ENCODE measurements at places on chromosomes 1 and 21. TPM values are rescaled to one million over a fixed set of nuclear protein-coding genes. Genes with fewer than 3 reads are reported as not detected.
A peak's percentile ranks its signal among the peaks of the same experiment; 100 is the strongest.

The GJB4 gene
- not detected for total RNA-seq

The OR2T5 gene
- total RNA-seq = not detected

The LENEP gene
- 11.6 TPM for total RNA-seq

The RHD gene
- total RNA-seq = not detected

The TNFRSF18 gene
- not detected for total RNA-seq

- no peak overlapping the region for H3K27ac ChIP-seq
- H3K4me1 ChIP-seq = no peaks in the 10 kb centered on the region
- no peak overlapping the region for H3K4me3 ChIP-seq
- no peaks in the 10 kb centered on the region for H3K27me3 ChIP-seq
- DNase-seq = no peak
These were observed 28.0 kb downstream of the ARHGAP29 start for GRCh38 chr1:94209425-94209824.

- H3K36me3 ChIP-seq = no peaks in the 10 kb centered on the region
- peaks cover 4% of the 10 kb centered on the region for H3K4me1 ChIP-seq
- H3K27me3 ChIP-seq = no peaks in the 10 kb centered on the region
These were observed 30.0 kb upstream of the TENT5B start for GRCh38 chr1:27042670-27043069.

DNA sequence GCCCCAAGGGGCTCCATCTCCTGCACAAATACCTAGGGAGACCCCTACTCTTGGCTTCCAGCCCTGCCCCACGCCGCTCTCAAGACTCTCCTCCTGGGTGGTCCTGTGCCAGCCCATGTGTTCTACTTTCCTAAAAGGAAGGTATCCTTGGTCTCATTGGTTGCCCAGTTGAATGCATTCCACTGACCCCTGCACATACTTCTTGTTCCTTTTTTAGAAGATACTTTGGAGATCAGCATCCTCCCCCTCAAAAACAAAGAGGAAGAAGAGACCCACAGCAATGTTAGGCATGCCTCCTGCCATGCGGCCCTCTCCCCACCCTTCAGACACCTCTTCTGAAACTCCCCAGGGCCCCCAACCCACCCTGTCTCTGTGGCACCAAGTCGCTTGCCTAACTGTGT lies 4.1 kb downstream of the SLAMF9 start:
- H3K27ac ChIP-seq = no peak overlapping the region
- peaks cover 23% of the 10 kb centered on the region for H3K27me3 ChIP-seq
- H3K4me3 ChIP-seq = no peak overlapping the region
- H3K36me3 ChIP-seq = no peaks in the 10 kb centered on the region
- peak; percentile 14 for DNase-seq

DNA sequence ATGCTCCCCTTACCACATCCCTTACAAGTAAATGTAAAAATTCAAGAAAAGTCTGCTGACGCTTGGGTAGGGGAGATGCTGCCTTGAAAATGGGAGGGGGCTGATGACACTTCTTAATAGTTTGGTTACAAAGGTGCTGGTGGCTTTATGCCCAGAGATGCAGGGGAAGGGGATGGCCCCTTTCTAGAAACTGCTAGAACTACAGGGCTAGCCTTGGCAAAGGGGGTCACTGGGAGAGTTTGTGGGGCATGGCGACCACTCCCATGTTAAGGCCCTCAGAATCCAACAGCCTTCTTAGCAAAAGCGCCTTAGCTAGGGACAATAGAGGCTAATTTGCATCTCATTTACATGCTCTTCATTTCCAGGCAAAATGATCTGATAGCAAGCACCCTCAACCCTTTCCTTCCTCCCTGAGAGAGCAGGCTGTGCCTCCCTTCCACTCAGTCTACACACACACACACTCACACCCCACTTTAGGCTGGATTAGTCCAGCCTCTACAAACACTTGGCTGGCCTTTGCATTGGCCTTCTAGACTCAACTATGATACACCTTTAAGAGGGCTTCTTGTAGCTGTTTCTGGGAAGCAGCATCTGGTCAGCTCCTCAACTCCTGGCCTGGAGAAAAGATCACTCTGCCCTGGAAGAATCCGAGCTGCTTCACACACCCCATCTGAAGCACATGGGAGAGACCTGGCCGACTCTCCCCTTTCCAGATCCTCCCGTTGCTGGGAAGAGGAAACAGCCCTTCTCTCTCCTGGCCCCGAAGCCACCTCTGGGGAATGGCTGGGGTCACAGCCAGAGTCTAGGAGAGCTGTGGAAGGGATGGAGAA lies 1.7 kb downstream of the SEMA6C start:
- H3K4me3 ChIP-seq = peak overlapping the region; percentile 84
- peaks cover 9% of the 10 kb centered on the region for H3K27me3 ChIP-seq
- no peaks in the 10 kb centered on the region for H3K36me3 ChIP-seq

DNA sequence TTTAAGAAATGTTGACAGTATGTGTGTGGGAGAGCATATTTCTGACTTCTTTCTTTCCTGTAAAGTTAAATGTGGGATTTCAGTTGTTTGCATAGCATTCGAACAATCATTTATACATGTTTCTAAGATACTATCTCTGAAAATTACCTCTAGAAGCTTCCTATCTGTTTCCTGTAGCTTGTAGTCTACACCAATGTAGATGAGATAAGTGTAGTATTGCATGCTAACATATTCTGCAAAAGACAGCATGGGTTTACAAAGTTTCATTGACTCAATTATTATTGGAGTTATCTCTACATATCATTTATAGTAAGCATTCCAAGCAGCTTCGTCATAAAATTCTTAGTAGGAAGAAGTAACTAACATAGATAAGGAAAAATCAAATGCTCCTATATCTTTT lies 98.9 kb upstream of the DPYD start:
- H3K27me3 ChIP-seq = no peaks in the 10 kb centered on the region
- no peak overlapping the region for H3K4me3 ChIP-seq
- no peaks in the 10 kb centered on the region for H3K36me3 ChIP-seq
- H3K27ac ChIP-seq = no peak overlapping the region

DNA sequence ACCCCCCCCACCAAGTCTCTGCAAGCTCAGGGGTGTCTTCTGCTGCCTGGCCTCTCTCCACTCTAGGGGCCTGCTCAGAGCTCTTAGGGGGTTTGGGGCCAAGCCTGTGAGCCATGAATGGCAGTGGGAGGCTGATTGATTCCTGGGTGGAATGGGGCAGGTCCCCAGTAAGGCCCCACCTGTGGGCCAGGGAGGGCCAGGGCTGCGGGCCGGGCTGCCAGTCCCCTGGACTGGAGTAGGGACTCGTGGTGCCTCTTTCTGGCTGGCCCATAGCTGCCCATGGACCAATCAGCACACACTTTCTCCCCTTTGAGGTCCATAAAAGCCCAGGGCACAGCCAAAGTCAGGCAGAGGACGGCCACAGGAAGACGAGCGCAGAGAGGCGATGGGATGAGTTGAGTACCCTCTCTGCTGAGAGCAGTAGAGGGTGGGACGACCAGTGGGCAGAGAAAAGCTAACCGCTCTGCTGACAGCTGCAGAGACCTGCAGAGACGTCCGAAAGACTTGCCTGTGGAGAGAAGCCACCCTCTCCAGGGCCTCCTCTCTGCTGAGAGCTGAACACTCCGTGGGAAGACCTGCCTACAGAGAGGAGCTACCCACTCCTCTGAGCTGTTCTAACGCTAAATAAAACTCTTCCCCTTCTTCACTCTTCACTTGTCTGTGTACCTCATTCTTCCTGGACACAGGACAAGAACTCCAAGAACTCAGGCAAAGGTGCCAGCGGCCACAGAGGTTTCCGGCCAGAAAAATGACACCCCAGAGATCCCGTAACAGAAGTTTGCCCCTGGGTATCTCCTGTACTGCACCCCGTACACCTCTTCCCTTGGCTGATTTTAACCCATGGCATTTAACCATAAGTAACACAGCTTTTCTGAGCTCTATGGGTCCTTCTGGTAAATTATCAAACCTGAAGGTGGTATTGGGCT lies 38.2 kb upstream of the TARDBP start:
- H3K27me3 ChIP-seq = no peaks in the 10 kb centered on the region
- peaks cover 11% of the 10 kb centered on the region for H3K4me1 ChIP-seq
- no peak overlapping the region for H3K4me3 ChIP-seq
- H3K27ac ChIP-seq = no peak overlapping the region
- no peak for DNase-seq
- no peaks in the 10 kb centered on the region for H3K36me3 ChIP-seq

DNA sequence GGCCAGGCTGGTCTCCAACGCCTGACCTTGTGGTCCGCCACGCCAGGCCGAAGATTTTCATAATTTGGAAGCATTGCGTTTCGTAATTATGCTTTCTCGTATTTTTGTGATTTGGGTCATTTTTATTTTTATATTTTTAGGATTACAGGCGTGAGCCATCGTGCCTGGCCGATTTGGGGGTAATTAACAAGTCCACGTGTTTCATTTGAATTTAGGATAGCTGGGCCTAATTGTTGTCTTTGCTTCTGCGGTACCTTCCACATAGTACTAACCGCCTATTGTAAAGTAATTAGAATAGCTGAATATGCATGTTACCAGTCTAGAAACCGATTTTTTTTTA lies 1.0 kb downstream of the RCC1 start:
- DNase-seq = no peak
- peak overlapping the region; percentile 84 for H3K27ac ChIP-seq
- H3K27me3 ChIP-seq = no peaks in the 10 kb centered on the region
- peaks cover 61% of the 10 kb centered on the region for H3K4me1 ChIP-seq
- peak overlapping the region; percentile 77 for H3K4me3 ChIP-seq

- no peak for DNase-seq
- no peaks in the 10 kb centered on the region for H3K36me3 ChIP-seq
- H3K4me1 ChIP-seq = peaks cover 8% of the 10 kb centered on the region
- no peaks in the 10 kb centered on the region for H3K27me3 ChIP-seq
These were observed 10.1 kb downstream of the TMCC2 start for GRCh38 chr1:205237526-205238484.

DNA sequence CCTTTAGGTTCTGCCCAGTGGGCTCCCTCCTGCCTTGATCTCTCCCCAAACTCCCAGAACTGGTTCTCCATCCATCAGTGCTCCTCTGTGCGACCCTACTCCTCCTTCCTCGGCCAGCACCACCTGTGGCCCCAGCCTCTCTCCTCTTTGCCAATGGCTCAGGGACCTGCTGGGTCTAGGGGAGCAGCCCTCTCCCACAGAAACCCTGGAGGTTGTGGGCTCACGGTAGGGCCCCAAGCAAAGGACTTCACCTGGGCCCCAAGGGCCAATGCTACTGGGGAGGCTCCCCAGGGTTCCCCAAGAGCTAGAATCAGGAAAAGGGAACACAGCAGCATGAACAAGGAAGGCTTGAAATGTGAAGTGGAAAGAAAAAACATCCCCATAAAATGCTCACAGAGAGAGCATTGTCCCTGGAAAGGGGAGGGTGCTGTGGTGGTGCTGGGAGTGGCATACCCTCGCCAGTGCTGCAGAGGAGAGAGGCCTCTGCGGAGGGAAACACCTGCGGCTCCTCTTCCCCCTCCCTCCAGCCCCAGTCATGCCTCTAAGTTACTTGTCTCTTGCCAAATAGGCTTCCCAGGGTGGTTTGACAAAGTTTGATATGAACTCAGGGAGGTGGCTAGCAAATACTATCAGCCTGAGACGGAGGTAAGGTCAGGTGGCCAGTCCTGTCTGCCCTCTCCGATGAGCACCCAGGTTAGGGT lies 2.5 kb downstream of the TMEM63A start:
- H3K27me3 ChIP-seq = no peaks in the 10 kb centered on the region
- H3K27ac ChIP-seq = peak overlapping the region; percentile 92
- peaks cover 2% of the 10 kb centered on the region for H3K36me3 ChIP-seq
- H3K4me1 ChIP-seq = peaks cover 85% of the 10 kb centered on the region

DNA sequence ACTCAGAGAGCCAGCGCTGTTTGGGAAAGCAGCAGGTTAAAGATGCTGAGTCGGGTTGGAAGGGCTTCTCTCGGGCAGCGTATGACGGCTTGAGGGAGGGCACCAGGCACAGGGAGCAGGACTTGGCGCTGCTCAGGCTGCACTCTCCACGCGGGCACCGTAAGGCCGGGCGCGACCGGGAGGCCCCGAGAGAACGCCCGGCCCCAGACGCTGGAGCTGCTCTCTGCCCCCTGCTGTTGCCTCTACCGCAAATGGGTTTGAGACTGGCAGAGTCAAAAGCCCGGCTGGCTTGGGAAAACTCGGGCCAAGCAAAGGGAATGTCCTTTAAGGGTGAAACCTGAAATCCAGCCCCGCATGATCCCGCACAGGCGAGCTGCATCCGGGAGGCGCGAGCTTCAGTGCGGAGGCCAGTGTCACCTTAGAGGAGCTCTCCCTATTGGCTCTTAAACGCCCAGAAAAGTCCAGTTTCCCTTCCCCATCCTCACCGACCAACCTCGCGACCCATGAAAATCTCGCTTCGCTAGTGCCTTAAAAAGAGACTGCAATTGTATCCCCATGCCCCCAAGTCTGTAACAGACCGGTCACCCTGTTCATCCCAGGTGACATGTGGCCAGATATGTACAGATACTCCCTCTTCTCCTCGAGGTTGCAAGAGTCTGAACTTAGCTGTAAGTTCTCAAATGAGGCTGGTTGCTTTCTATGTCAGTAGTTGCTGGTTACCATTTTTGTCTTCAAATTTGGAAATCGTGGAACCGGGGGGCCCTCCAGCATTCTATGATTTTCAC lies 1.1 kb downstream of the PRRX1 start:
- no peaks in the 10 kb centered on the region for H3K36me3 ChIP-seq
- peak; percentile 55 for DNase-seq

GRCh38 chr21:23601549-23601948 lies 2005.7 kb downstream of the MRPL39 start:
- DNase-seq = no peak
- no peaks in the 10 kb centered on the region for H3K27me3 ChIP-seq
- no peak overlapping the region for H3K4me3 ChIP-seq
- H3K4me1 ChIP-seq = no peaks in the 10 kb centered on the region
- H3K36me3 ChIP-seq = no peaks in the 10 kb centered on the region
- H3K27ac ChIP-seq = no peak overlapping the region

GRCh38 chr1:157352216-157352615 lies 200.1 kb downstream of the FCRL5 start:
- no peaks in the 10 kb centered on the region for H3K27me3 ChIP-seq
- H3K4me3 ChIP-seq = no peak overlapping the region
- H3K27ac ChIP-seq = no peak overlapping the region
- no peaks in the 10 kb centered on the region for H3K36me3 ChIP-seq
- no peak for DNase-seq
- no peaks in the 10 kb centered on the region for H3K4me1 ChIP-seq

- H3K27ac ChIP-seq = no peak overlapping the region
- peaks cover 22% of the 10 kb centered on the region for H3K36me3 ChIP-seq
- H3K4me1 ChIP-seq = peaks cover 7% of the 10 kb centered on the region
- H3K4me3 ChIP-seq = no peak overlapping the region
- DNase-seq = no peak
- H3K27me3 ChIP-seq = no peaks in the 10 kb centered on the region
These were observed 81.8 kb downstream of the NOTCH2 start for GRCh38 chr1:119987686-119988085.
